A549 treated with CpdA at 1 μM for 4 hours (cell line): ENCODE measurements at places on chromosomes 11 and 22. TPM values are rescaled to one million over a fixed set of nuclear protein-coding genes. Genes with fewer than 3 reads are reported as not detected.

Gene LIN7C
- 5.2 to 10.4 TPM (median 6.8 TPM) in 5 replicates for total RNA-seq

Gene CHRM4
- total RNA-seq, result 0.43 to 0.75 TPM (median 0.55 TPM) in 5 replicates

Gene MFNG
- 1.5 to 3.2 TPM (median 2.5 TPM) in 5 replicates for total RNA-seq

Gene PIWIL4
- total RNA-seq, result 0.19 to 0.49 TPM (median 0.29 TPM) in 5 replicates
